ENCODE measurements at places on chromosomes 3 and 15.

- DNase-seq: no peak
Observed at GRCh38 chr3:60056404-60056803, 1006.6 kb upstream of the CFAP20DC start.

- DNase-seq: no peak
Observed at GRCh38 chr15:68413363-68414205, 18.4 kb downstream of the ITGA11 start.

DNA sequence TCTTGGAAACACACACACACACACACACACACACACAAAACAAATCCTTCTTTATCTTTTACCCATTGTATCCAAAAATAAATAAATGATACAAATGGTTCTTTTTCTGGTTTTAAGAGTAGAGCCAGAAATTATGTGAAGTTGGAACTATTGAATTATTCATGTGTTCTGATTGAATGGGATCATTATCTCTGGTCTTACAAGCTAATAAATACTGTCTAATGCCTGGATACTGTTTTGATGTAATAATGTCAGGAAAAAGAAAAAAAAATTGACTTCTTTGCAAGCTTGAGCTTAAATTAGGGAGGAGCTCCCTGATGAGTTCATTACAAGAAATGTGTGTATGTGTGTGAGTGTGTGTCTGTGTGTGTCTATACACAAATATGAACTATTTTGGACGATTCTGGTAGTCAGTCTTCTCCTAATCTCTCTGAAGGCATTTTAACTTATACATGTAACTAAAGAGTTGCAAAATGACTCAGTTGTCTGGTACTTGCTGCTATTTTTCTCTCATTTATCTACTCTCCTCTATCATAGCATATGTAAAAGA, 507.2 kb upstream of the AGTR1 start:
- DNase-seq: no peak

DNA sequence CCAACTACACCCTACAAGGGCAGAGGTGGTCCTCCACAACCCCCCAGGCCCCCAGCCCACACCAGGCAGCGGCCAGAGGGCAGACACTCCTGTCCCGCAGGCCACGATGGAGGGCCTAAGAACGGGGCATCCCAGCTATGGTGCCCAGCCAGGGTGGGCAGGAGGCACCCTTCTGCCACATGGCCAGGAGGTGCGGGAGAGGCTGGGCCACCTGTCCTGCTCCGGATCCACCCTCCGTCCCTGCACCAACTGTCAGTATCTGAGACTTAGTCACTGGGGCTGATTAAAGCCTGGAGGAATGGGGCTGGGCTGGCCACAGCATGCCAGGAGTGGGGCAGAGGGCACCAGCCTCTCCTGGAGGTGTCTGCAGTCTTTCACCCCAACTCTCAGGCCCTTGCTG, 37.9 kb downstream of the TNK2 start:
- DNase-seq: no peak

GRCh38 chr3:119457246-119457645, 6.2 kb downstream of the TMEM39A start:
- DNase-seq: peak; percentile 11

GRCh38 chr3:142040941-142041491, 108.3 kb downstream of the TFDP2 start:
- DNase-seq: no peak

- DNase-seq: no peak
Observed at GRCh38 chr3:127825756-127826155, 3.4 kb upstream of the MGLL start.

GRCh38 chr15:49315391-49315823, 107.6 kb upstream of the FGF7 start:
- no peak for DNase-seq

DNA sequence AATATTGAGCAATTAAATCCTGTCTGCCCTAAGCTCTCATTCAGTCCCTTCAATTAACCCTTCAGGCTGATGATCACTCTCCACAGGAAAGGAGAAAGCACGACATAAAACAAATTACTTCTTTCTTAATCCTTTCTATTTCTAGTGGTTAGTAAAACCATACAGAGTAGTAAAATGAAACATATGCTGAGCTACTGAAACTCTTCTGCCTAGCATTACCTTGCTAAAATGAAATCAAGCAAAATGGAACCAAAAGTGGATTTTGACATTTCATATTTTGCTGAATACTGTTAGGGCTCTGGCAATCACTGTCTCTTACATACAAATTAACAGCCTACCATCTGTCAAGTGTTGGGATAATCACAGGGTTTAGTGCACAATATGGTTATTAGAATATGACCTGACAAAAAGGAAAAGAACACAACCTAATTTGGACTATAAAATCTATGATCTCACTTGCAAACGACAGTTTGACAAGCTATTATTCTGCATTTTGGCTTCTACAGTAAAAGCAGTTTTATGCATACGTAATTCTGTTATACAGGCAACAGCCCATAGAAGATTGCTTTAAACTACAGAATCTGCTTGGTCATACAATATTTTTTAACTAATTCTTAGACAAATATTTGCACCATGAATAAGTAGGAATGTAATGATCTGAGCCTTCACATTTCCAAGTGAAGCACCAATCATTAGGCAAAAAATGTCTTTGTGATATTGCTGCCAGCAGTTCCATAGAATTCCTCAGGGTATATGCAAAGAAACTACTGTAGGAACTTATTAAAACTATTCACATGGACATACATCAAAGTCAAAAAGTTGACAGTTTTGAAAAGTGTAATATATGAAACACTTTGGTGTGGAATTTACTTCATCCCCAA, 105.0 kb downstream of the FHIT start:
- DNase-seq: no peak

DNA sequence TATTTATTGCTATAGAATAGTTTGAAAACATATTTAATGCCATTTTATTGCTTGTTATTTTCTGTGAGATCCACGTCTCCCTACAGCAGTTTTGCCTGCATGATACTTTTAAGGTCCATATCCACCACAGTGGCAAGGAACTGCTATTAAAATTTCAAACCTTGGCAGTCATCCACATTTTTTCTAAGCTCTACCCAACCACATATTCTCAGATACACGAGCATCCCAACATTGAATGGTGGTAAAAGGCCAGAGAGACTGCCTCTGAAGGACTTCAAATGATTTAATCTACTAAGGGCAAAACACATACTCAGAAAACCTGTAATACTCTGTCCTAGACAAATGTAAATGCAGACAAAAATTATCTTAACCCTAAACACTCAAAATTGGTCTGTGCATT, 173.1 kb downstream of the ERC2 start:
- no peak for DNase-seq

DNA sequence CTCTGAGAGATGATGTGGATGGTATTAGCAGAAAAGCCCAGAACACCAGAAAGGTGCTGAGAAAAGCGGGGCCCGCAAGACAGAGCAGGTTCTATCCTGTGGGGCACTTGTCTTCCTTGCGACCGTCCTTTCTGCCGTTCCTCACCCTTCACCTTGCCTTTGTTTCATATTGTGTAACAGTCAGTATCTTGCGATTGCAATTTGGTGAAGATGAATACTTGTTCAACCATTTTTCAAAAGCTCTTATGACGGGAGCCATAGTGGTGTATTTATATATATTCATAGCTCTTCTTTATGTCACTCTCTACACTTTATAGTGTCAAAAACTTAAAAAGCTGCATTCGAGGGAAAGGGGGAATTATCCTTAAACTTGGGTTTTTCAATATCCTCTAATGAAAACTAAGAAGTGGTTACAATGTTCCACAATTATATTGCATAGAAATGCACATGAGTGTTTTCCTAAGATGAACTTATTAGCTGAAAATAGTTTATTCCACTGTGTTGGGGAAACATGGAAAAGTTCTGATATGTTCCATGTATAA, 797 bp downstream of the MAP3K13 start:
- DNase-seq: no peak

GRCh38 chr15:22974745-22975144, 5.4 kb downstream of the CYFIP1 start:
- DNase-seq: no peak

- peak; percentile 26 for DNase-seq
Observed at GRCh38 chr3:50008931-50009330, 69.0 kb downstream of the RBM6 start.
